ENCODE measurements at places on chromosomes 11 and 22. TPM values are rescaled to one million over a fixed set of nuclear protein-coding genes. Genes with fewer than 3 reads are reported as not detected.

OLFML1 gene
- polyA plus RNA-seq: 2.3 TPM

DHCR7 gene
- polyA plus RNA-seq: 108 TPM

B4GAT1 gene
- 89.5 TPM for polyA plus RNA-seq

MRPL21 gene
- 108 TPM for polyA plus RNA-seq

ANAPC15 gene
- polyA plus RNA-seq: 105 TPM

GRK2 gene
- polyA plus RNA-seq: 92.8 TPM

TMEM151A gene
- polyA plus RNA-seq: 54.6 TPM

CARD10 gene
- 3.7 TPM for polyA plus RNA-seq

TBX10 gene
- not detected for polyA plus RNA-seq

TRMT2A gene
- polyA plus RNA-seq: 31.3 TPM

BACE1 gene
- 90.0 TPM for polyA plus RNA-seq

CEP126 gene
- 0.85 TPM for polyA plus RNA-seq

CDC45 gene
- 21.5 TPM for polyA plus RNA-seq

WNT7B gene
- 15.9 TPM for polyA plus RNA-seq

LGR4 gene
- 6.3 TPM for polyA plus RNA-seq

TENM4 gene
- polyA plus RNA-seq: 15.7 TPM

LINC01488 gene
- polyA plus RNA-seq: not detected

FAM180B gene
- not detected for polyA plus RNA-seq

IL18BP gene
- 6.6 TPM for polyA plus RNA-seq

C22orf31 gene
- 0.36 TPM for polyA plus RNA-seq

MFNG gene
- polyA plus RNA-seq: 6.8 TPM

SHANK3 gene
- 19.5 TPM for polyA plus RNA-seq

MYRF gene
- polyA plus RNA-seq: 70.8 TPM
